ENCODE measurements at places on chromosomes 12 and 14.

DNA sequence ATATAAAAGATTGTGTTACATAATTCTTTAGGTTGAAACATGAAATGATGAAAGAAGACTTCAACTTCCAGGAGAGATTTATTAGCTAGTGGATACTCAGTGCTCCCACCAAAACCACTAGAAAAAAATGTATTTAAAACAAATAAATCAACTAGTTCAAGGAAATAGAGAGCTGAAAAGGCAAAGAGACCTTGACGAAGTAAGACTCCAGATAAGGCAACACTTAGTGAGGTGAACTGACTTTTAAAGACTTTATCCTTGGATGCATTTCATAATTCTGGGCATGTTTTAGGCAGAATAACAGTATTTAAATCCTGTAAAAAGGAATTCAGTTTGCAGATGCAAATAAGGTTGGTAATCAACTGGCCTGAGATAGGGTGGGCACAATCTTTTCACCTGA, 1150.7 kb downstream of the FSCB start:
- no peak for DNase-seq

- DNase-seq, result no peak
Measured at GRCh38 chr12:47995981-47996401, 8.3 kb downstream of the COL2A1 start.

DNA sequence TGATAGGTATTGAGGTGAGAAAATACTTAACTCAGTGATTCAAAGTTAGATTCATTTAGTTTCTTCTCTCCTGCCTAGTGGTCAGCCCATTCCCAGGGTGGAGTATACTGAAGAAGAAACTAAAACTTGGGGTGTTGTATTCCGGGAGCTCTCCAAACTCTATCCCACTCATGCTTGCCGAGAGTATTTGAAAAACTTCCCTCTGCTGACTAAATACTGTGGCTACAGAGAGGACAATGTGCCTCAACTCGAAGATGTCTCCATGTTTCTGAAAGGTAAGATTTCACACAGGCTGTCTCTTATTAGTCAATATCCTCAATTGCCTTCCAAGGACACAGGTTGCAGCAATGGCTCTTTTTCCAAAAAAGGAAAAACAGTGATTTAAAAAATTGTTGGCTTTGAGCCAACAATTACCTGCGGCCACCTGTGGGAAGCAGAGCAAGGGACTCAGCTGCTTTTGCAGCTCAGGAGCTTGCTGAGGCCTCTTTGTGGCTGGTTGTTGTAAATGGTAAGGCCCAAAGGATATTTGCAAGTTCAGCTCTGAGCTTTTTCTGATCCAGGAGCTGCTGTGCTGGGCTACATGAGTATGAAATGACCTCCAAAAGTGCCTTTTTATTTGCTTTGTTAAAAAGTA, 33.9 kb downstream of the TPH2 start:
- DNase-seq, result no peak

GRCh38 chr12:59005193-59005955, 85.1 kb upstream of the LRIG3 start:
- DNase-seq, result no peak

GRCh38 chr12:45634273-45634917, 95.1 kb upstream of the ARID2 start:
- no peak for DNase-seq

DNA sequence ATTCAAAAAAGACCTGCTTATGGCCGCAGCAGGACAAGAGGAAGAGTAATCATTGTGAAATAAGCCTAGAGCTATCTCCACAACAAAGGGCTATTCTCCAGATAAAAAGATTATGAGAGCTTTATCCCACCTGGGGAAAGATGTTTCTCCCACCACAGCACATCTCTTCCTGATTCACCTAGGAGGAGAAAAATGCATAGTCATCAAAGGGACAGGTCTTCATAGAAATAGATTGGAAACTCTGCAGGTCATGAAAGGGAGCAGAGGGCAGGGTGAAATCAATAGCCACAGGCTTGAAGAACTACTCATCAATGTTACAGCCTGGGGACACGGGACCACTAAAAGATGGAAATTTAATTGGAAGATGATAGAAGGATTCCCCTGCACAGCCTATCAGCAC, 453.8 kb upstream of the TMEM132C start:
- DNase-seq, result no peak

DNA sequence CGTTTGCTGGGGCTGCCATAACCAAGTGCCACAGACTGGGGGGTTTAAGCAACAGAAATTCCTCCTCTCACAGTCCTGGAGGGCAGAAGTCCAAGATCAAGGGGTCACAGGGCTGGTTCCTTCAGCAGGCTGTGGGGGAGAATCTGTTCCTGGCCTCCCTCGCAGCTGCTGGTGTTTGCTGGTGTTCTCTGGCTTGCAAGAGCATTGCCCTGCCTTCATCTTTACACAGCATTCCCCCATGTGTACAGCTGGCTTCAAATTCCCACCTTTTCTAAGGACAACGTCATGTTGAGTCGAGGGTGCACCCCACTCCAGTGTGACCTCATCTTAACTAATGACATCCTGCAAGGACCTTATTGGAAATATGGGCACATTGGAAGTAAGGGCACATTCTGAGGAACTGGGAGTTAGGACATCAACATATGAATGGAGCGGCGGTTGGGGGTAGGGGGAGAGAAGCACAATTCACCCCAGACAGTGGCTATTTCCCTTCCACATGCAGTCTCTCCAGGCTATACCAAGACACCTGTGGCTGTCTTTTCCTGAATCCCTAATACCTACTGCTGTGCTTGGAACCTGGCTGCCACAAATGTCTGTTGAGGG, 123.6 kb downstream of the FOXN3 start:
- no peak for DNase-seq

DNA sequence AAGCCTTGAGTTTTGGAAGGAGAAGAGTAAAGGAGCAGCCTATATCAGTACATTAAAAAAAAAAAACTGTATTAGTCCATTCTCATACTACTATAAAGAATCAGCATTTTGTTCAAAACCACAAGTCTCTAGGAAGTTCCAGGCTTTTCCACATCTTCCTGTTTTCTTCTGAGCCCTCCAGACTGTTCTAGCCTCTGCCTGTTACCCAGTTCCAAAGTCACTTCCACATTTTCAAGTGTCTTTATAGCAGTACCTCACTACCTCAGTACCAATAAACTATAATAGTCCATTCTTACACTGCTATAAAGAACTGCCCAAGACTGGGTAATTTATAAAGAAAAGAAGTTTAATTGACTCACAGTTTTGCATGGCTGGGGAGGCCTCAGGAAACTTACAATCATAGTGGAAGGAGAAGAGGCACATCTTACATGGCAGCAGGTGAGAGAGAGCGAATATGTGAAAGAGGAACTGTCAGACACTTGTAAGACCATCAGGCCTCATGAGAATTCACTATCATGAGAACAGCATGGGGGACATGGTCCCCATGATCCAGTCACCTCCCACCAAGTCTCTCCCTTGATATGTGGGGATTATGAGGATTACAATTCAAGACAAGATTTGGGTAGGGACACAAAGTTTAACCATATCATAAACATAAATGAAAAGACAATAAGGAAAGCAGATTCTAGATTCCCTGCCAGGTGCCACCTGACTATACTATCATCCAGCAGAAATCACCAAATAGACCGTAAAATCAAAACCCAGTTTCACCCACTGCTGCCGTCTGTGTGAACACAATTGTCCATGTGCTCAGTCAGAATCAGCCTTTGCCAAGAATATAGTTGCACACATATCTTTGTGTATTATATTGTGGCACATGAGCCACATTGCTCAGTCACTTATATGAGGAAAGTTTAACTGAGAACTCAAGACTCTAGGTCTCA, 27.8 kb downstream of the TOGARAM1 start:
- no peak for DNase-seq

- no peak for DNase-seq
Measured at GRCh38 chr12:80701388-80701787, 6.0 kb upstream of the MYF6 start.

- no peak for DNase-seq
Measured at GRCh38 chr14:92323011-92323915, at the start of gene SLC24A4. Gene SLC24A4, plus strand, starts transcription at chr14:92323165. Its CDS starts 666 bp downstream, at chr14:92323831.

DNA sequence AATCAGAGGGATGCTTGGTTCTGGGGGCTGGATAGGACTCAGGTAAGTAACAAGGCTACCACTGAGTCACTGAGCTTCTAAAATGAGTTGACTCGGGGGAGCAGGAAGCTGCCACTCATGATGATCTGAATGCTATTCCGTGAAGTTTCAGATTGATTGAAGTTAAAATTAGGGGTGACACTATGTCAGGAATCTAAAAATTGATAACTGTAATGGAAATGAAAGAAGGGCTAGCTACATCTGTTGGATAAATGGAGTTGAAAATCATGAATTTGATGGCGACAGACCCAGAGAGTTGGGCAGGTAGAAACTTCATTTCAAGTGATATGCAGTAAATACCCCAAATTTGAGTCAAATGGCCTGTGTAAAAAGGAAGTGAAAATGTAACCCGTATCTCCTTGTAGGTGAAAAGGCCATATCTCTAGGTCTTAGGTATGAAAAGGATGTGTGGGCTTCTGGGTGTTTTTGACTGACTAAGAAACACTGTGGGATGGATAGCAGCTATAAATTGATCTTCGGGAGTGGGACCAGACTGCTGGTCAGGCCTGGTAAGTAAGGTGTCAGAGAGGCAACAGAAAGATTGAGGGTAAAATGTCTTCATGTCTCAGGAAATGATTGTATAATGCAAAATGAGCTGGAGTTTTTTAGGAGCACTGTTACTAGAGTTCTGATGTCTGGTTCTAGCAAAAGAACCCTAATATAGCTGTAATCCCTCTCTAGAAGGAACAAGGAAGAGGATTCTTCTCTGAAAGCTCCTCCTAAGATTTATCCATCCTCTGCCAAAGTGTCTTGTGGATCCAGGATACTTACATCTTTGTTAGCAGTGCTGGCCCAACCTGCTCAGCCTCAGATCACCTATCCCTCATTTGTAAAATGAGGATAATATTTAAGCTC, 57.3 kb downstream of the DAD1 start:
- DNase-seq, result no peak

- DNase-seq, result no peak
Measured at GRCh38 chr12:66403746-66404145, 101.5 kb downstream of the HELB start.

DNA sequence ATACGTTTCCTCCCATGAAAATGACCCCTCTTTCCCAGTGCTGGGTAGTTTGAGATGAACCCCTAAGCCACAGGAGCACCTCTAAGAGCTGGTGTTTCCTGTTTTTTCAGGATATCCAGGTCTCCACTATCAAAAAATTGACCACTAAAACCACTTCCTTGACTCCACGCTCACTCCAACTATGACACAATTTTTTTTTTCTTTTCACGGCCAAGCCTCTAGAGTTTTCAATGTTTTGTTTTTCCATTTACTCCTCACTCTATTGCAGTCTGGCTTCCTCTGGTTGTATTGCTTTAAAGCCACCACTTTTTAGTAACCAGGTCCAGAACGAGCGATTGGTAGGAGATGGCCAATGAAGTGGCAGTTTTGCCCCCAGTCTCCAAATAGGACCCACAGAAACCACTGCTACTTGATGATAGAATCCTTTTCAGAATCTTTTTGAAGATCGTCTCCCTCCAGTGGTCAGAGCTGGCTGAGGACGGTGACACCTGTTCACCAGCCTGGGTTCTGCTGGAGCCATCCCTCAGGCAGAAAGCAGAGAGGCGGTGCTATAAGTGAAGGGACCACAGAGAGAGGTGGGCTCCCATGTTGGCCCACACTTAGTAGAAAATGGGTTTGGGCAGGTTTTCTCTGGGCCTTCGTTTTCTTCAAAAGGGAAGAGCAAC, 454.4 kb downstream of the VRK1 start:
- no peak for DNase-seq

GRCh38 chr14:96951511-96951910, 154.3 kb downstream of the VRK1 start:
- DNase-seq, result no peak

GRCh38 chr14:65915125-65915524, 502.6 kb downstream of the FUT8 start:
- no peak for DNase-seq

All from cardiac septum (tissue), 1 donor.